CD4-positive, alpha-beta T cell treated with Interleukin-15 for 4 hours (primary cell): ENCODE measurements at places on chromosomes 3 and 15.

GRCh38 chr15:27062951-27063350 is 92.0 kb downstream of the GABRG3 start:
- no peak for DNase-seq

DNA sequence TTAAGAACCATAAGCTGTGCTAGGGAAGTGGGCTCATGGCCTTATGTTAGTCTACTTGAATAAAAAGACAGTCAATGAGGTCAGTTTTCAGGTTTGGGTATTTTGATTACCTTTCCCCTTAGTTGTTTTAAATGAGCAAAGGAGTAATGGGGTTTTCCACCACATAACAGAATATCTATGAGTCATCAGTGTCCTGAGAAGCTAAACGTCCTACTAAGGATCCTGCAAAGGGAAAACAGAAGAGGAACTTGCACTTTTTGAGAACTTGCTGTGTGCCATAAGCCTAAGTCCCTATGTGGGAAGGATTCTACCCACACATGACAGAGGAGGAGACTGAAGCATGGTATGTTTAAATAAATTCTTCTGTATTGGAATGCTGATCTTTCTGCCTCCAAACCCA is 292.8 kb upstream of the TMC3 start:
- DNase-seq, result no peak

GRCh38 chr3:127646501-127647046 is 17.6 kb downstream of the PODXL2 start:
- DNase-seq, result no peak

GRCh38 chr3:46695177-46695961 is 1.9 kb upstream of the ALS2CL start:
- peak; percentile 49 for DNase-seq
